ELF-1 (cell line): ENCODE measurements at places on chromosomes 12 and 14.

DNA sequence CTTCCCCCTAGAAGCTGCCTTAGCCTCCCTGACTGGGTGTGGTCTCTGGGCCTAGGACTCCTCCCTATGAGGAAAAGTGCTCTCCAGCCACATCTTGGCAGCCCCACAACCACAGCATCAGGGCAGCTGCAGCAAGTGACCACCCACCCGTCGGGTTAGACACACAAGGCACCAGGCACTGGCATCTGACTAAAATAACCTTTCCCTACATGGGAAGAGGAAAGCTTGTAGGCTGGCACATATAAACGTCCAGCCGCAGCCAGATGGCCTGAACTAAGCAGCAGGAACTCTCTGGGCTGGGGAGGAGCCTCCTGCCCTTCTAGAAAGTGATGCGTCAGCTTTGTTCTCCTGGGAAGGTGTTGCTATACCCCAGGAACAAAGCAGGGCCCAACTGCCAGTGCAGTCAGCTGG lies 328.7 kb downstream of the DPF3 start:
- no peak for DNase-seq

GRCh38 chr12:112967306-112967705 lies 11.0 kb upstream of the OAS2 start:
- no peak for DNase-seq

- no peak for DNase-seq
Measured at GRCh38 chr14:35940291-35940690, 114.2 kb downstream of the BRMS1L start.

- DNase-seq: no peak
Measured at GRCh38 chr12:48961331-48961730, 4.0 kb upstream of the ARF3 start.

GRCh38 chr12:94089891-94090290 lies 58.5 kb upstream of the PLXNC1 start:
- no peak for DNase-seq

DNA sequence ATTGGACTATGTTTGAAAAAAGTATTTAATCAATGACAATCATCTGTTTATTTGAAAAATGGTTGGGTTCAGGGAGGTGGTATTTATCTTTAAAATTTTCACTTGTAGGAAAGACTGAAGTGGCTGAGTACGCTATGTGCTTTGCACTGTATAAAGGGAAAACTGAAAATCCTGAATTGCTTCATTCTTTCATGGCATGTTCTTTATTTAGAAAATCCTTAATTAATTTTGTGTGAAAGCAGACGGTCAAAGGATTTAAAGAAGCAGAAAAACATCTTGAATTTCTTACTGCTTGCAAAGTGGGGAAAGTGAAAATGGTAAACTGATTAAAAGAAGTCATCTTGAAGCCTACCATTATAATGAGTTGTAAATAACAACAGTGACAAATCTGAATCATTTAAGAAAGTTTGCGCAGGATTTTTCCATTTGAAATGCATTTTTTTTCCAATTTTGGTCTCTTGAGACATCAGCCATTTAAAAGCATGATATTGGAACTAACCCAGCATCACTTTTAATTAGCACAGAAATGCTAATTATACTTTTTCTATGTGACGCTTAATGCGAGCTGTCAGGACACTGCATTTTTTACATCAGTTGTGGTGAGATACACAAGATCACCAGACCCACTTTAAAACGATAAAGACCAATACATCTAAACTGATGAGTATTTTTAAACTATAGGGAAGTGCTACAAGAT lies 169.0 kb downstream of the NEDD1 start:
- DNase-seq: no peak

- DNase-seq: peak; percentile 52
Measured at GRCh38 chr14:52015411-52016030, 26.2 kb downstream of the RTRAF start.

DNA sequence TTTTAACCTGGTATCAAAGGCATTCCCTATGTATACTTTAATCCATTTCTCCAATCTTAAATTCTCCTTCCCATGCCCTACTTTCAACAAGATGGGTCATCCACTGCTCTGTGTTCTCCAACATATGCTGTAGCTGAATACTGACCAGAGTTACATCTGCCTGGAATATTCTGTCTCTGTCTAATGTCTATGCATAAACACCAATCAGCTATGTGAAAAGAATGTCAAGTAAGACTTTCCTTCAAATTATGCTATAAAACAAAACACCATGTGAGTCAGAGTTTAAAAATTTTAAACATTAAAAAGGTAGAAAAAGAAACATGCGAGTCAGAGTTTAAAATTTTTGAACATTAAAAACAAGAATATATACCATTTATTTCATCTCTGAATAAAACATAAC lies 19.3 kb downstream of the NT5DC3 start:
- no peak for DNase-seq

DNA sequence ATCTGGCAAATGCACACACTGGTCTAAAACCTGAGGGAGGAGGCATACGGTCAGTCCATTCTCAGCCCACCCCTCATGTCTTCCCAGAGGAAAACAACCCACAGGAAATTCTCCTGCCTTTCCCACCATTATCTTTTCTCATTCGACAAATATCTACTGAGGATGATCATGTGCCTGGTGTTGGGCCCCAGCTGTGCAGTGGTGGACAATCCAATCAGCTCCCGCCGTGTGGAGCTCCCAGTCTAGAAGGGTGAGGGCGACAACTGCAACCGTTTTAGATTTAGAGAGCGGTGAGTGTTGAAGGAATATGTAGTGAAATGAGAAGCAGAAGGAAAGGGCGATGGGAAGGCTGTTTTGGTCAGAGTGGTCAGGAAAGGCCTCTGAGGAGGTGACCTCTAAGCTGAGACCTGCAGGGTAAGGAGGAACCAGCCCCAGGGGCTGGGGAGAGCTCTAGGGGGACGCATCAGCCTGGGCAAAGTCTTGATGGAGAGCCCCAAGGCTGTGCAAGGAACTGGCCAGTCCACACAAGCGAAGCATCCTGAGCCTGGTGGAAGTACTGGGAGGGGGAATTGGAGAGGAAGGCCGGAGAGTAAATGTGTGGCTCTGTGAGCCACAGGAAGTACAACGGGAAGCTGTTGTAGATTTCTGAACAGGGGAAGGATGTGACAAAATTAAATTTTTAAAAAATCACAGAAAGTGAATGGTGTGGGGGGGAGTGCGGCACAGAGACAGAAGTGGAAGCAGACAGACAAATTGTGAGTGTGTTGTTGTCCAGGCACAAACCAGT lies 192.8 kb downstream of the NTF3 start:
- no peak for DNase-seq

- no peak for DNase-seq
Measured at GRCh38 chr14:69673104-69673503, 61.7 kb downstream of the SUSD6 start.

DNA sequence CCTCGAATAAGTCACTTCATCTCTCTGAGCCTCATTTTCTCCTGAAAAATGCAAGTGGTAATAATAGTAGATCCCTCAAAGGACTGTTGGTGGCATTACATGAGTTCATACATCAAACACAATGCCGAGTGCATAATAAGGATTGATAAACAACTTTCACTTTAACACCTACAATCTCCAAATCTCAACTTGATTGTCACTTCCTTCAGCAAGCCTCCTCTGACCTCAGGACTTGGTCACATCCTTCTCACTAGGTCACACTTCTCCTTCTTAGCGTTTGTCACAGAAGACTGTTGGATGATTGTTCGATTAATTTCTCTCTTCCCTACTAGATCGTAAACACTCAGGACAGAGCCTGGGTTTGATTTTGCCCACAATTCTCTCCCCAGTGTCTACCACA lies 7.9 kb upstream of the PRKAB1 start:
- no peak for DNase-seq

GRCh38 chr12:65632131-65632855 lies 192.0 kb upstream of the HMGA2 start:
- no peak for DNase-seq

DNA sequence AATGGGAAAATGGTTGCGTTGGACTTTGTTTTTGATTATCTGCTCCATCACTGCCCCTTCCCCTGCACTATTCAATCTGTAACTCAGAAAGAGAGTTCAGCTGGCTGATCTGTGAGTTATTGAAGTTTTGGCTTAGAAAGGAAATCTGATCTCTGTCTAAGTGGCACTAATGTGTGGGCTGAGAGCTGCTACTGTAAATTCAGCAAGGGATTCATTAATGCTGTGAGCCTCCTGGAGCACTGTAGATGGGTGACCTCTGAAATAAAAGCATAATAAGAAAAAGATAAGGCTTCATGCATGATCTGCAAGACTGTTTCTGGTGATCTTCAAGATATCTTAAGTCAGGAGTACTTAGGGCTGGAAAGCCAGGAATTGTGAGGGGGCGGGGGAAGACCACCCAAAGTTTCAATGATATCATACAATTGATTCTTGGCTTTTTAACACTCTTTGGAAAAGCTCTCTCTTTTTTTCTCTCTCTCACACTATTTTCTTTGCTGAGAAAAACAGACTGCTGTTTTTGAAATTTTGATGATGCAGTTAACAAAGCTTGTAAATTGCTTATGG lies 101.1 kb downstream of the C12orf75 start:
- no peak for DNase-seq
